GM12864 (cell line): ENCODE measurements at places on chromosomes 1 and 21.

DNA sequence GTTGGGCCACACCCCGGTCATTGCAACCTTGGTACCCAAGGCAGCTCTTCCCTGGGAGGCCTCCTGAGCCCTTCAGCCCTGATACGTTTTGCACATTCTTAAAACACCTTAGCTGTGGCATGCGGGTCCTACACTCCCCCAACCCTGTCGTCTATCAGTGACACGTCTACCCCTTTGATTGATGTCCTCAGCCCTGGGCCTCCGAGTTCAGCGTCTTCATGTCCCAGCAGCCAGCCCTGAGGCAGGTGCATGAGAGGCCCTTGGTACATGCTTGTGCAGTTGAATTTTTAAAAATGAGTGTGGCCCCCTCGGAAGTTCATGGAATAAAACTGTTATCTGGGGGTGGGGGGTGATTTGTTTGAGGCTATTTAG lies 38.9 kb upstream of the ADARB1 start:
- no peak for DNase-seq

GRCh38 chr21:33063907-33064622 lies 5.9 kb upstream of the OLIG1 start:
- DNase-seq = no peak

- DNase-seq = no peak
These were observed 215.8 kb upstream of the JUN start for GRCh38 chr1:58999676-59000075.

GRCh38 chr1:198529414-198529813 lies 11.1 kb downstream of the ATP6V1G3 start:
- DNase-seq = no peak

DNA sequence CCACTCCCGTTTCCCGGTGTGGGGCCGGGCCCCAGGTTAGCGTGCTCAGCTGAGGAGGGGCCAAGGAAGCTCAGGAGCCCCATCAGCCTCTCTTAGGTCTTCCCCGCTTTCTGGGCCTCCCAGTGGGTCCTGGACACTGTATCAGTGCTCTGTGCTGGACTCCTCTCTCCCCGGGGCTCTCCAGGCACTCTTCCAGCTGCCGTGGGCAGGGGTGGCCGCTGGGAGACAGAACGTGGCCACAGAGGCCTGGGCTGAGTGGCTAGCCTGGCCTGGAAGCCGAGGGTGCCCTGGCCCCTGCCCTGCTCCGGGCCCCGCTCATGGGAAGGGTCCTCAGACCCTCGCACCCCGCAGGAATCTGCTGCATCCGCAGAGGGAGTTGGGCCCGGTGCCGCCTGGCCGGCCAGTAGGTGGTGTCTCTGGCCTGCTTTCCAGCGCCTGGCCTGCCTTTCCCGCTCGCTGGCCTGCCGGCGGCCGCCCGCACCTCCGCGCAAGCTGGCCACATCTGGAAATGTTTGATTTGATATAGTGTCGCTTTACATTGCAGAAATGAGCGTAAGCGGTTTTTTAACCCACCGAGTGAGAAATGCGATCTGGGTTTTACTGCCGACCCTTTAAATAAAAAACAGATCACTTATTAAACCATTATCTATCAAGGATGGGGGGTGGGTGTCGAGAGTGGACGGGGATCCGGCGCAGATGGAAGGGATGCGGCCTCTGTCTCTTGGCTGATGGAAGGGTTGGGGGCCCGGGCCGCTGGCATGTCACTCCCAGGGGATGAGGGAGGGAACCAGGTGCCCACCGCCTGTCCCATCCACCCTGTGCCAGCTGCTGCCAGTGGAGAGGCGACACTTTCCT lies 74.4 kb upstream of the TTC34 start:
- DNase-seq = no peak

GRCh38 chr1:185342672-185343259 lies 25.7 kb upstream of the IVNS1ABP start:
- DNase-seq = no peak

GRCh38 chr1:231233735-231234417 lies 7.1 kb upstream of the GNPAT start:
- DNase-seq = no peak

GRCh38 chr21:44700101-44701022 lies 3.4 kb downstream of the KRTAP10-12 start:
- DNase-seq = no peak

GRCh38 chr1:235557495-235557894 lies 53.2 kb upstream of the B3GALNT2 start:
- DNase-seq = no peak

- no peak for DNase-seq
These were observed 36.7 kb downstream of the MEF2D start for GRCh38 chr1:156463874-156464273.

DNA sequence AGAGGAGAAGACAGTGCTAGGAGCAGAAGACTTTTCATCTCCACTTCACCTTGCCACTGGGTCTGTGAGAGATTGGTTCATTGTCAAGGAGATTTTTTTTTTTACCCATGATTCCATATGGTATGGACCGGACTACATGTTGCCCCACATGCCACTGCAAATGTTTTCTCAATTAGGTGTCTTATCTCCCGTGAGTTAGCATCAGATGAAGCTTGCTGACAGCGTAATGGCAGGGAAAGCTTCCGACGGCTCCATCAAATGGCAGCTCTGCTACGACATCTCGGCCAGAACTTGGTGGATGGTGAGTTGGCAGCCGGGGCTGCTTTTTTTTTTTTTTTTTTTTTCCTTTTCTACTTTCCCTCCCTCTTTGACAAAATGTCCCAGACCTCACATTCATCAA lies 217.2 kb upstream of the NFIA start:
- no peak for DNase-seq

GRCh38 chr1:224433041-224433691 lies 1.4 kb downstream of the WDR26 start:
- DNase-seq = no peak

- DNase-seq = no peak
These were observed 5.4 kb upstream of the SUMO3 start for GRCh38 chr21:44823179-44823660.

GRCh38 chr1:150262388-150263320 lies 5.1 kb downstream of the CA14 start:
- DNase-seq = no peak

GRCh38 chr1:232183802-232184201 lies 446.1 kb downstream of the SIPA1L2 start:
- DNase-seq = no peak

GRCh38 chr1:53110370-53111072 lies 31.9 kb downstream of the SLC1A7 start:
- no peak for DNase-seq

DNA sequence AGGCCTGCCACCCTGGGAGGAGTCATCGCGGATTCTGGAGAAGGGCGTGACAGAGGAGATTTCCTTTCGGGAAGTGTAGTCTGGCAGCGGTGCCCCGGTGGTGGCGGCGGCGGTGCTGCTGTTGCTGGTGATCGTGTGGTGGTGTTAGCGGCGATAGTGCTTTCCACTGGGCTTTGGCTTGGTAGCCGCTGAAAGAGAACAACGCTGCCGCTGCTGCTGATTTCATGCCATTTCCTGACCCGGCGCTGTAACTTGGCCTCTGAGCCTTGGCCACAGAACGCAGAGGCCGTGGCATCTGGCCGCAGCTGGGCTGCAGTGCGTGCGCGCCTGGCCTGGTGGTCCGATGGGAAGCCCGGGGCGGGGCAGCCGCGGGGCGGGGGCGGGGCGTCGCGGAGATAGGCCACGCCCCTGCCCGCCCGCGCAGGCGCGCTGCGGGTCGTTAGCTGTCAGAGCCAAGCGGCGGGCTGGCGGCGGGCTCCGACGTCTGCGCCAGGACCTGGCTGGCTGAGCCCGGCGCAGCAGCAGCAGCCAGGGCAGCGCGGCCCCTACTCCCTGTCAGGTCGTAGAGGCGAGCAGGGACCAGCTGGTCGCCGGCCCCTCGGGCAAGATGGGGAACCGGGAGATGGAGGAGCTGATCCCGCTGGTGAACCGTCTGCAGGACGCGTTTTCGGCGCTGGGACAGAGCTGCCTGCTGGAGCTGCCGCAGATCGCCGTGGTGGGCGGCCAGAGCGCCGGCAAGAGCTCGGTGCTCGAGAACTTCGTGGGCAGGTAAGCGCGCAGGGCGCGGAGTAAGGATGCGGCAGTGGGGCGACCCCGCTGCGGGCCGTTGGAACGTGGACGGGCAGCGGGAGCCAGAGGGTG lies at the start of gene DNM3:
Gene DNM3 (plus strand): TSS at position 449 of the 861 bp plus-strand sequence. CDS start 159 bp downstream, at position 608.
- no peak for DNase-seq

- DNase-seq = no peak
These were observed 18.6 kb upstream of the TMEM52 start for GRCh38 chr1:1937549-1938275.

DNA sequence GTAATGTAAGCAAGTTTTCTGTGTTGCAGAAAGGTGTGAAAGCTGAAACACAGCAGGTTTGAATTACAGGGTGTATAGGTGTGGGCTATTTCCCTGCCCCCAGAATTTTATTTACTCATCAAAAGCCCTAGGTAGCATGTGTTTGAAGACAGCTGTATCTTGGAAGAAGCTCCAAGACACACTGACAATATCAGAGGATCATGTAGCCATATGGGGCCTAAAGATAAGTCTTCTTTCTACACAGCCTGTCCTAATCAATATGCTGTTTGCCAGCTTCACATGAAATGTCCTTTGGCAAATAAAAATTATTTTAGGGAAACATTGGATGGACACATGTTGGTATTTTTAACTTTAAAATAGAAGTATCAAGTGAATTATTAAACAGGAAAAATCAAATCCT lies 17.5 kb upstream of the SUCO start:
- DNase-seq = no peak

GRCh38 chr1:37995751-37996345 lies 6.0 kb upstream of the SF3A3 start:
- DNase-seq = no peak

- DNase-seq = no peak
These were observed 93.9 kb downstream of the ATP5PO start for GRCh38 chr21:33821503-33822322.

GRCh38 chr1:62395291-62395690 lies 41.6 kb upstream of the USP1 start:
- DNase-seq = no peak

DNA sequence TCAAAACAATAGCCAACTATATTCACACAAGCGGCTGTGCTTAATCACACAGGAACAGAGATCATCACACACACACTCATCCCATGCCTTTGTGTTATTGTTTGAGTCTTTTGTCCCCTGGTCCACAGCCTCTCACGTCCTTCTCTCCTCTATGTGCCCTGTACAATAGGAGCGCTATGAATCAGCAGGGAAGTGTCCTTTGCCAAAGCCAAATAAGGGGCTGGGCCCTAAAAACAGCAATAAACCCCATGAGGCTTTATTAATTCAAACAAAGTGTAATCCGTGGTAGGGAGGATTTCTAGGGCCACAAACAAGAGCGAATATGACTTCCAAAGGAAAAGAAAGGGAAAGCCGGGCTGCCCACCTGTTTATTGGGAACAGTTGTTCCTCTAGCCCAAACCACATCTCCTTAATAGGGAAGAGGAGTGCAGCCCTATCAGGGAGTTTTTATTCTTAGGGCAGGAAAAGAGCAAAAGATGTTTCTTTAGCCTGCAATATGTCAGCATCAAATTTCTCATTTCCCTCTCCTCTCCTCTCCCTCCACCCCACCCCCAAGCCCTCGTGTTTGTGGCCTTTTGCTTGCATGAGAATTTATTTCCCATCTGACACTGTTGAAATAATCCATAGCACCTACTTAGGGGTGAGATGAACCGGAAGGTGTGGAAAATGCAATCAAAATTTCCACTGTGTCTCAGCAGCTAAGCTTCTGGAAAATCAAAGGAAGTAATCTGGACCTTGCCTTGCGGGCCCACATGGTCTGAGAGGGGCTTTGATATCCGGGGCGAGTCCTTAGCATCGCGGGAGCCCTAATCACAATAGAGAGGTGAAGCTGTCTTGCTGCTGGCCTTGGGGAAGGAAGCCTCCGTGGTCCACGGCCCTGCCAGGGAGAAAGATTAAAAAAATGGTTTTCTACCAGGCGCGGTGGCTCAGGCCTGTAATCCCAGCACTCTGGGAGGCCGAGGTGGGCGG lies 45.3 kb upstream of the ITPKB start:
- no peak for DNase-seq

DNA sequence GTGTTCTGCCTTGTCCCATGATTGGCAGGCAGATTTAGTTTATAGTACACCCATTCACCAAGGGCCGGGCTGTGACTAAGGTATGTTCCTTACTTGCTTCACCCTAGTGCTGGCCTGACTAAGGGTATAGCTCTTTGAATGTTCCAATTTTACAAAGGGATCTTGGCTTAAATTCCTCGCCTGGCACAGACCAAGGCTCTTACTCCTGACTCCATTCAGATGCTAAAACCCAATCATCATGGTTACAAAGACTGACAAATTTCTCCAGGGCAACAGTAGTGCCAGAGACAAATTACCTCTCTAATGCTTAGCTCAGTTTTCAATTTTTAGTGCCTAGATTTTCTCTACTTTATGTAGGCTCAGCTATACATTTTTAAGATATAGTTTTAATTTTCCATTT lies 11.5 kb upstream of the C1orf53 start:
- no peak for DNase-seq

- no peak for DNase-seq
These were observed 11.4 kb downstream of the PGBD5 start for GRCh38 chr1:230414694-230415093.

GRCh38 chr1:167683641-167684502 lies 37.9 kb upstream of the MPZL1 start:
- DNase-seq = no peak

DNA sequence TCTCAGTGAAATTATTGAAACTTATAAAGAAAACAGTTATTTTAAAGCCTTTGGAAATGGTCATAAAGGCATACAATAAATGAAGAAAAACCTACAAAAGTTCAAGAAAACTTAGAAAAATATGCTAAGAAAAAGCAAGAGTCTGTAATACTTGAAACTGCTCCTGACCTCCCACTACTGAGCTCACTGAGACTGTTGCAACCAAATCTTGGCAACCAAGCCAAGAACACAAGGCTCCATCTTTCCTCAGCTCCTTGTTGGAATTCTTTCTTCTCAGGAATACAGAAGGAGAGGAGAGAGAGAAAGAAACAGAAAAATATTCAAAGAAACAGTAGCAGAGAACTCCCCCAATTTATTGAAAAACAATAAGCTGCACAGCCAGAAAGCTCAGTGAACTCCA lies 160.5 kb downstream of the RASAL2 start:
- no peak for DNase-seq

DNA sequence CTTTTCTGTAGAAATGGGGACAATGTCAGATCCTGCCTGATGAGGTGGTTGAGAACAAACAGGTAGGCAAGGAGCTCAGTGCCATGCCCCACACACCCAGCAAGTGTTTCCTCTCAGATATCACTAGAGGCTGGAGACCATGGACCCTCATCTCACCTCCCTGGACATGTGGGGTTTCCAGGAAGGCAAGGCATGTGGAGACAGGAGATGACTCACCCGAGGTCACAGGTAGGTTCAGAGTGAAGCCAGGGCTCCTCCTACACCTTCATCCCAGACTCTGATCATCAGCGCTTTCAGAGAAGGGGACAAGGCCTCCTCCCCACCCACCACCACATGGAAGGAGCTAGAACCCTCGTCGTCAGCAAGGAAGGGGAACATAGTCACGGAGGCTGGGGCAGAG lies 69.2 kb downstream of the MATN1 start:
- DNase-seq = no peak

GRCh38 chr1:218459878-218460711 lies 115.0 kb downstream of the TGFB2 start:
- DNase-seq = peak; percentile 3

GRCh38 chr1:2275796-2276536 lies 47.8 kb downstream of the SKI start:
- DNase-seq = no peak
